Liver (tissue), 10 donors: ENCODE measurements at places on chromosomes 3 and 15.

DNA sequence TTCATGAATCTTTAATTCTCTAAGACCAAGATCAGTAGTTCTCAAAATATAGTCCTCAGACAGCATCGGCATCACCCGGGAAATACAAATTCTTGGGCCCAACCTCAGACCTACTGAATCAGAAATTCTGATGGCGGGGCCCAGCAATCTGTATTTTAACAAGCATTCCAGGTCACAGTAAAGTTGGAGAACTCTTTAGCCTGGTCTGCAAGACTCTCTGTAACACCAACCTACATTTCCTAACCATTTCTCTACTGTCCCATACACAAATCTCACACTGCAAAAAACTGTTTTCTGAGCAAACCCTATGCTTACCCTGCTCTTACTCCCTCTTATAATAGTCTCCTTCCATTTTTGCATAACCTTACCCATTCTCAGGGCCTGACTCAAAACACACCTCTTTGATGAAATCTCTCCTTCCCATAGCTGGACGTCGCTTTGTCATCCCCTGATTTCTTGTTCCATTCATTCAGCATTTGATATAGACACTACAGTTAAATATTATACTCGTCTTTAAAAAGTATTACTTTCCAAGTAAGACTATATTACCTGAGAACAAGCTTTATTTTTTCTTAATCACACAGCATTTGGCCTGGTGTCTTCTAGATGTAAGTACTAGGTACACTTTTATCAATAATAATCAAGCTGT lies 83.3 kb upstream of the MYO5C start:
- no peak for DNase-seq

- DNase-seq = no peak
Measured at GRCh38 chr3:149620291-149621020, 37.4 kb downstream of the WWTR1 start.

- no peak for DNase-seq
Measured at GRCh38 chr3:172869784-172870518, 119.4 kb downstream of the ECT2 start.

GRCh38 chr15:70046679-70047369 lies 50.9 kb downstream of the TLE3 start:
- no peak for DNase-seq

DNA sequence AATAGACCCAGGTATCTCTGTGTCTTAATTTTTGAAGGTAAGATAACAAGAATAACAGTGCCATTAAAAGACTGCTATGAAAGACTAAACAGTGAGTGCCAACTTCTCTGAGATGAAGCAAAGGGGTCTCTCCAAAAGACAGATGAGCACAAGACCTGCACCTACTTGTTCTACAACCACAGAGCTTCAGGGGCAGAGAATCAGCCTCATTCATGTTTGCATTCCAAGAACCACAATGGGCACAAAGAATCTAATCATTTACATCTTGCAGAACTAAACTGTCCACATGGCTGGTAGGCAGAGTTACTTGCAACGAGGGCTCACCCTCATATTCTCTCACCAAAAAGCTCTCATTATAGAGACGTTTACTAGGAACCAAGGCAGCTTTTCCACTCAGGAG lies 83.9 kb downstream of the PEAK1 start:
- DNase-seq = no peak

DNA sequence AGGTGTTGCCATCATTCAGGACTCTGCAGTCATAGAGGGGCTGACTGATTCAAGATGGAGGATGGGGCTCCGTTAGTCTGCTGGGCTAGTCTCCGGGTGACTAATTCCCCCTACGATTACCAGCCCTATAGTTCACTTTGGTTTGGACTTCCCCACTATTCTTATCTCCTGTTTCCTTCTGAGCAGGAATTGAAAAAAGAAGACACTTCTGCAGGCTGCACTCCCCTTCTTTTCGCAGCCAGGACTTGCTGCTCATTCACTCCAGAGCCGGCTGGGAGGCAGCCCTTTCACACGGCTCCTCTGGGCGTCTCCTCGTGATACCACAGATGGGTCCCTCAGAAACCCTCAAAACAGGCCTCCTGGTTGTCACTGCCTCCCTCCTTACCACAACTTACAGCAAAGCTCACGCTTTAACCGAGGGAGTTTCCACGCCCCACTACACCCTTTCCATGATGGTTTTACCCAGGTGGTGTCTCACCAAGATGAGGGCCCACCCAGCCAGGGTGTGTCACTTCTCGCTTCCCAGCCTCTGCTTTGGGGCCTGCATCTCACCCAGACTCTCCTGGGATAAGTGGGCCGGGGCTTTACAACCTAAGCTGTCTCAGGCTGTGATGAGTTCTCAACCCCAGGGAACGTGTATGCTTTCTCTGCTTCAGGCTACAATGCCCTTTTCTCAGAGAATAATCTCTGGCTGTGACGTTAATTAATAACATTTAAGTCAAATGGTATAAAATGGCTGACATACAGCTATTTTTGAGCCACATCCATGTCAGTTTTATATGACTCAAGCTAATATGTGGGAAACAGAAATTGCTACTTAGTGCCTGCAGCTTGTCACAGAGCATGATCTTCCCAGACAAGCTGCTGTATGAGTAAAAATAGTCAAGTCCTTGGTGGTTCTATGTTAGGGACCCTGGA lies 11.9 kb downstream of the CX3CR1 start:
- DNase-seq = peak; percentile 20

GRCh38 chr3:123291404-123291803 lies 89.7 kb downstream of the SEC22A start:
- no peak for DNase-seq

DNA sequence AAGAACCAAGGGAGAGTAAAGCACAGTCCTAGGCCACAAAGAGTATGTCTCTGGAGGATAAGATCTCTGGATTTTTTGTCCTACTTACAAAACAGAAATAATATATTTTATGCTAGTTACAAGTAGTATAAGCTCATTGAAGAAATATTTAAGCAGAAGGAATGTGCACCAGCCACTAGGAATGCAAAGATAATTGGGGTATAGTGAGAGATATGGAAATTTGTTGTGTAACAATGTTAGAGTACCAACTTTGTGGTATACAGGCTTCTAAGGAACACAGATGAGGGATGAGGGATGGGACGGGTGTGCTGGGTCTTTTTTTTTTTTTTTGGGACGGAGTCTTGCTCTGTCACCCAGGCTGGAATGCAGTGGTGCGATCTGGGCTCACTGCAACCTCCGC lies 26.5 kb downstream of the AKAP13 start:
- no peak for DNase-seq

GRCh38 chr3:179544981-179545645 lies 17.6 kb upstream of the ACTL6A start:
- no peak for DNase-seq
